ENCODE measurements at places on chromosomes 6 and 20.

DNA sequence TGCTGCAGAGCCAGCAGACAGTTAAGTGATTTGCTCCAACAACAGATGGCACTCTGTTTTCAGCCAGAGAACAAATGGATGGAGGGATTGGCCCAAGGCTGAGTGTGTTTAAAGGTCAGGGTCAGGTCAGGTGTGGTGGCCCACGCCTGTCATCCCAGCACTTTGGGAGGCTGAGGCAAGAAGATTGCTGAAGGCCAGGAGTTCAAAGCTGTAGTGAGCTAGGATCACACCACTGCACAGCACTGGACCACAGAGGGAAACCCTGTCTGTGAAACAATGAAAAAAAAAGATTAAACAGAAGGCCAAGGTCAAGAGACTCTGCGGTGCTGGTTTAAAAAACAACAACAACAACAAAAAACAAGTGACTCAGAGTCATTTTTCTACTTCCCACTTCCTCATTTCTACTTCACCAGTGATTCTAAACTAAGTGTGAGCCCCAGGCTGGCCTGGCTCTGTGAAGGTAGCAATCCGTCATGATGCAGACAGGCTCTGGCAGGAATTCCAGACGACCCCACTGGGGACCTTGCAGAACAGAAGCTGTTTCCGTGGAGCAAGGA lies 42.5 kb upstream of the ARMC2 start:
- DNase-seq, result no peak

DNA sequence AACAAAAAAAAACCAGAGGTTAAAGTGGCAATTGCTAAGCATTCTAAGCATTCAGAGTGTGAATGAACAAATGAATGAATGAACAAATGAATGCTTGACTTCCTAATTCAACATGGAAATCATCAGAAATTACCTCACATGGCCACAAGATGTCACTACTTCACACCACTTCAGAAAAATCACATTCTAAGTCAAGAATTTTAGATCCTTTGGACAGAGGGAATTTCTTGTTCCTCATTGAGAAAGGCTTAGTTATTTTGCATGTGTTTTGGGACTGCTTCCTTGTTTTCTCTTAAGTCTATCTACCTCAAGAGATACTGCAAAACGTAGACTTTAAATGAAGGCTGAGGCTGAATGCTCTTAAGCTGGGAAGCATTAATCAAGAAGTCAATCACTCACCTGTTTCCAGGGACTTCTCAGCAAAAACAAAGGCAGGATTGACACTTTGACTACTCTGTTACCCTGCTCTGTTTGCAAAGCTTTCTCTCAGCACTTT lies 120.2 kb downstream of the MBOAT1 start:
- no peak for DNase-seq

GRCh38 chr6:14767226-14767625 lies 478.6 kb upstream of the JARID2 start:
- no peak for DNase-seq

DNA sequence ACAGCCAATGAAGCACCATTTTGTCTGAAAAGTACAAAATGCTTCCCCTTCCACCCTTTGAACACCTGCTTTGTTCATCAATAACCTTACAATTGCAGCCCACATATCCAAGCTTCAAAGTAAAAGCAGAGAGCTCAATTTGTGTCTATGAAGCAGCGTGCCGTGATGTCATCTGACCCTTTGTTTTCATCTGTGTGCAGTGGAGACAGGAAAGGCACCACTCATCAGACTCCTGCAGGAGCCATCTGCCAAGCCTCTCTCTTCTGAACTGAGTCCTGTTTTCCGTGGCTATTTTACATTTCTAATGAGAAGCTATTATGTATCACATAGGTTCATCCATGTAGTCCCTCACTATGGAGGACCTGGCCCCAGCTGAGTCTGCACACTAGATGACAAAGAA lies 7.5 kb upstream of the LY86 start:
- no peak for DNase-seq

GRCh38 chr6:40899684-40900155 lies 139.3 kb downstream of the UNC5CL start:
- DNase-seq, result no peak

DNA sequence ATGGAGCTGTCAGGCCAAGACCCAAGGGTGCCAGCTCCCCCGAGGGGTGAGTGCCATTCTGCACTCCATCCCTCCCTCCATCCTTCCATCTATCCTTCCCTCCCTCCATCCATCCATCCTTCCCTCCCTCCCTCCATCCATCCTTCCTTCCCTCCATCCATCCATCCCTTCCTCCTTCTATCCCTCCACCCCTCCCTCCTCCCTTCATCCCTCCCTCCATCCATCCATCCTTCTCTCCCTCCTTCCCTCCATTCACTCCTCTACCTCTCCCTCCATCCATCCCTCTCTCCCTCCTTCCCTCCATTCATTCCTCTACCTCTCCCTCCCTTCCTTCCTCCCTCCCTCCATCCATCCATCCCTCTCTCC lies 41.3 kb upstream of the MRGBP start:
- DNase-seq, result no peak
